Activated CD4-positive, CD25-positive, alpha-beta regulatory T cell treated with anti-CD3 and anti-CD28 coated beads, Interleukin-2, amount 50 U/mL, for 72 hours (primary cell): ENCODE measurements at places on chromosomes 5 and 9.

GRCh38 chr5:59474324-59474723, 419.2 kb downstream of the PDE4D start:
- DNase-seq: no peak

DNA sequence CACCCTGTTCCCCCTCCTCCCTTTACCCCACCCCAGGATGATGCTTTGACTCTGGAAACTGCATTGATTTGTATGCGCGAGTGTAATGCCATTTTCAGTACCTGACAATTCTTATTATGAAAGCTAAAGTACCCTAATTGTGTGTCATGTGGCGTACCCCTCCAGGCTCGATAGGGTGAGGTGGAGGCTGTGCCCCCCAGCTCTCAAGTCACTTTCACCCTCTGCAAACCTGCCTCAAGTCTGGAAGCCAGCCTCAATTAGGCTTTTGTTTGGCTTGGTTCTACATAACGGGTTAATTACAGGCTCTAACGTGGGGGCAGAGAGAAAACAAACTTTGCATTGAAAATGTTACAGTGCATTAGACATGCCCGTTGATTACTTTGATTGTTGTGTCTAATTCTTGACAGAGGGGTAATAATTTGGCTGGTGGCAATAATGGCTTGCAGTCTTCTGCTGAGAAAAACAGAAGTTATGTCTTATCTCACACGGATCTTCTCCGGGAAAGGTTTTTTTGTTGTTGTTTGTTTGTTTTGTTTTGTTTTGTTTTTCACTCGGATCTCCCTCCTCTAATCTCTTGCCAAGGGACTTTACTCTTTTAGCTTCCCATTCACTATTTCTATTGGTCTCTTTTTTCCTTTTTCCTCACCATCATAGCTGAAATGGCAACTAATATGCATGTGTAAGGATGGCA, 12.6 kb downstream of the ISL1 start:
- DNase-seq: no peak

DNA sequence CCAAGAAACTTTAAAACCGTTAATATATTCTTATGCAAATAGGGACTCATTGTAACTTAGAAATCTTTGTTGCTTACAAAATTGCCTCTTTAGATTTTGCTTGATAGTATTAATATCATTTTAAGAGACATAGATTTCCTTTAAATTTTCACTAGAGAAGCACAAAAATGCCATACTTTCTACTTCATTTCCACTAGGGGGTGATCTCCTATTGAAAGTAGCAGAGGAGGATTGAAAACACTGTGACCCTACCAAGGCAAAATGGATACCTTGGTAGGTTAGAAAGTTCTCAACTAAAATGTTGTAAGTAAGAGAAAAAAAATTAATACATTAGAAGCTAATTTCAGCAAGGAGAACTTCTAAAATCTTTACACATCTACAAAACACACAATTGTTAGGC, 204.9 kb downstream of the CHSY3 start:
- no peak for DNase-seq

DNA sequence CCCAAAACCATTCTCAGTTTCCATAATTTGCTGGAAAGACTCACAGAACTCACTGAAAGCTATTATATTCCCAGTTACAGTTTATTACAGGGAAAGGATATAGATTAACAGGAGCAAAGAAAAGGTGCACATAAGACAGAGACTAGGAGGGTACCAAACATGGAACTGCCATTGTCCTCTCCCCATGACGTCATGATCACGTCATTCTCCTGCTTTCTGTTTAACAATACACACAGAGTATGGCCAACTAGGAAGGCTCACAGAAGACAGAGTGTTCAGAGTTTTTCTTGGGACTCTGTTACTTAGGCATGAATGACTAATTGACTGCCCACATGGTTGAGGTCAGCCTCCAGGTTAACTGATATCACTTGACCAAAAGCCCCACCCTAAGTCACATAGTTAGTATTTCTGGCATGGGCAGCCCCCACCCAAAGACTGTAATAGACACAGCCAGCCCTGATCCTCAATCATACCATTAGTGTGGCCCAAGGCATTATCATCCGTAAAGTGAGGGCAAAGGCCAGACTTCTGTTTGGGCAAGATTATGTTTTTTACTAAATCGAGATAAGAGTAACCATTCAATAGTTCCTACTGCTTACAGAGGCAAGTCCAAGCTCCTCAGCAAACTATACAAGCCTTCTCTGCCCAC, 353.5 kb upstream of the POU5F2 start:
- no peak for DNase-seq

DNA sequence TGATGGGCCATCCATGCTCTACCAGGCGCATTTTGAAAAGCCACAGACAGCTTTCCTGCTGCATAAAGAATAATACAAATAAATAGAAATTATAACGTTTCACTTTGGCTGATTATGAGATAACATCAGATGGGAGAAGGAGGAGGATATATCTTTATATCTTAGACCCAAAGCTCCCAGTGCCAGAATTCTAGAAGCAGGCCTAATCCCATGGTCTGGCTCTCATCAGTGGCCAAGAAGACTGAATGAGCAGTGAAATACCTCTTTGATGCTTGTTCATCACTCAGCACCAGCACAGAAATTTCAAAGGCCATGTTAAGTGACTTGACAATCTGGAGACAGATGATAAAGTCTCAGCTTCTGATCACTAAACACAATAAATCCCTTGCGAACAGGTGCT, 107.6 kb downstream of the PPP2R2B start:
- DNase-seq: no peak

GRCh38 chr9:135461936-135462335, 17.6 kb upstream of the PPP1R26 start:
- DNase-seq: no peak

DNA sequence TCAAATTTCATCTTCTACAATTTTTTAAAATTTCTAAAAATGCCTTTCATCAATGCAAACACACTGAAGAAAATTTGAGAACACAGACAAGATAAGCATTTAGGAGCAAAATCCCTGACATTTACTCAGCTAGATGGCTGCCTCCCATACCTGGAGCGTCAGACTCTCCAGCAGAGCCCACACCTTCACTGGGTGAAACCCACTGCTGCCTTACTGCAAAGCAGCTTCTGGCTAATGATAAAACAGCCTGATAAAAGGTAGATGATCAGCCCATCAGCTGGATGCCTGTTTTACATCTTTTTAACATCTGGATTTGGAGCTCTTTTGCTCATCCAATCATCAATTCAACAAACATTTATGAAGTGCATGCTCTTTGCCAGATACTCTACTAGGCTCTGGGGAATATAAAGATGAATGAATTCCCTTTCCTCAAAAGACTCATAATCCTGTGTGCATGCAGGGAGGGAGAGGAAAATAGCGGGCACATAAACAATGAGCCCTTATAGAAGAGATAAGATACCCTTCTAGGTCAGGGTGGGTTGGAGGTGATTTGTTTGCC, 271.2 kb downstream of the SAXO1 start:
- DNase-seq: no peak

DNA sequence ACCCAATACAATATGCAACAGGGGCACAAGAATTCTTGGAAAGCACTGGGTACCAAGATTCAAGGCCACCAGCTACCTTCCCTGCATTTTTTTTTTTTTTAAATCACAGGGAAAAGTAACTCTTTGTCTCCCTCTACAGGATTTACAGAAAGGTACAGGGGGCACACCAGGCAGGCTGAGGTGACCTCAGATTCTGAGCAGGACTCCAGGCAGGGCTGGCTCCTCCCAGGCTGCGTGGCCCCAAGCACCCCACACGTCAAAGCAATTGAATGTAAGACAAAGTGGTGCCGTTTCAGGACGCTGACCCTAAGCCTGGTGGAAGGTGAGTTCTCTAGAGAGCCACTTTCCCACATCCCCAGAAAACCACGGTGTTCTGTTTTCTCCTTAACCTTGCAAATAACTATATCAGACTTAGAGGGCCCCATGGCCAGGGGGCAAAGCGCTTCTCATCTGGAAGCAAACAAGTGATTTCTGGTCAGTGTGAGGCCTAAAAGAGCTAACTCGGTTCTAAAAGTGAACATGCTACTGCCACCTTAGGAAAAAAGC, 222.6 kb downstream of the ROR2 start:
- no peak for DNase-seq

- no peak for DNase-seq
Observed at GRCh38 chr5:143554187-143554717, 150.8 kb upstream of the NR3C1 start.

GRCh38 chr9:131487001-131487400, 15.7 kb upstream of the POMT1 start:
- DNase-seq: no peak
